ENCODE measurements at places on chromosomes 3 and 15.

DNA sequence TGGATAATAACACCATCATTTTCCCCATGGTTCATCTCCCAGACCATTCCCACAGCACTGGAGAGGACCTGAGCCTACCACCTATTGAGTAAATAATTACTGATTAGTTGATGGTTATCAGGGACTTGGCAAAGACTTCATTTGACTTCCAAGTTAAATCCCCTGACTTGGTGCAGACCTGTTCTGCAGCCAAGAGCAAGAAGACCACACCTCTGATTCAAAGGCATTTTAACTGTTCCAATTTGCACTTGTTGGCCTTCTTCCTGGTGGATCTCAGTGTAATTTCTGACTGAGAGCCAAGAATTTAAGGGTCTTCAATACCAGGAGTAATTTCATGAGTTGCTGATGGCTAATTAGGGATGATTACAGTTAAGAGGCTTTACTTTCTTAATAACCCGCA is 24.0 kb downstream of the THSD4 start:
- DNase-seq, result no peak

- no peak for DNase-seq
Observed at GRCh38 chr3:194840661-194841514, 155.2 kb downstream of the FAM43A start.

DNA sequence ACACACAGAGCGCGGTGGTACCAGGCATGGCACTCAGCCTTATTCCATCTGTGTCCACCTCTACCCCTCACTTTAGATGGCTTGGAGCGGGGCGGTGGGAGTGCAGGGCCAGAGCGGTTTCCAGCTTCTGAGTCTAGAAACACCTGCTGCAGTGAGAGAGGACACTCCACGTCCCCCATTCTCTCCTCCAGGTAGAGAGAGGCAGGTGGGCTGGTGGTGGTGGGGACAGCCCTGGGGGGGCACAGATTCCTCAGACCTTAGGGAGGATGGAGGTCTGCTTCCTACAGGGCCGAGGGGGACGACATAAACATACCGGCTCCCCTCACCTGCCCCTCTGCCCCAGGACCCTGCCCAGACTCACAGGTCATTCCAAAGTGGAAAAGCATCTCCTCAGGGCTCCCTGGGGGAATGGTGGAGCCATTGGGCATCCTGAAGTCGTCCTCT is 40.4 kb downstream of the MUC20 start:
- no peak for DNase-seq

- DNase-seq, result no peak
Observed at GRCh38 chr3:78143000-78143399, 1103.1 kb downstream of the ROBO2 start.

DNA sequence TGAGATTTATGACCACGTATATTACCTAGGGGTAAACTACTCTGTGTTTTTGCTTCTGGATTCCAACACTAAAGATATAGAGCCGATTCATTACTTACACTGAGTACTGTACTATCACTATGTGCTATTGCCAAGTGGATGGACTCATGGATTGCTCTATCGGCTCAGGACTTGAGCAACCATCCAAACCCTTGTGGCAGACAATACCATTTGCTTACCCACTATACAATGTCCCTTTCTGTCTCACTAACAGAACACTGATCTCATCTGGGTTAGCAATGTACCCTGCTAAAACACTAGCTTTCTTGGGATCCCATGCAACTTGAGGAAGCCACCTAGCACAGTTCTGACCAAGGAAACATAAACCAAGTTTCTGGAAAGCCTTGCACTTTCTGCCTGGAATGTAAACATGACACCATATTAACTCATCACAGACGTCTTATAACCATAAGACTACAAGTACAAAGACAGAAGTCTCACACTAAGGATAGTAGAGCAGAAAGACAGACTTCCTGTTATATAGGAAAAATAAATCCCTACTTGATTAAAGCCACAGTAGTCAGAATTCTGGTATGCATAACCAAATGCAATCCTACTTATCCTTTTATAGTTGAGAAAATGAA is 38.6 kb downstream of the HACD2 start:
- DNase-seq, result no peak

- no peak for DNase-seq
Observed at GRCh38 chr15:80596521-80596976, 98.6 kb upstream of the ABHD17C start.

DNA sequence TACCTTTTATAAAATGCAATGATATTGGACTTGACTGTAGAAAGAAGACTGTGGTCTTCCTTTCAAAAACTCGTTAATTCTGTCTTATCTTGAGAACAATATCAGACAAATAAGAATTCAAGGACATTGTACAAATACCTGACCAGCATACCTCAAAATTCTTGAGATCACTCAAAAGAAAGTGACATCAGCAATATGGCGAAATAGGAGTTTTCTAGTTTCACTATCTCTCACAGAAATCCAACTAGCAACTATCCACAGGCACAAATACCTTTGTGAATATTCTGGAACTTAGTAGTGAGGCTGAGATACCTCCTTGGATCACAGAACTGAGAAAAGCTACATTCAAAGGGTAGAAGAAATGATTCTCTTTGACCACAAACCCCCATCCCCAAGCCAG is 419.7 kb downstream of the ZNF385D start:
- no peak for DNase-seq

DNA sequence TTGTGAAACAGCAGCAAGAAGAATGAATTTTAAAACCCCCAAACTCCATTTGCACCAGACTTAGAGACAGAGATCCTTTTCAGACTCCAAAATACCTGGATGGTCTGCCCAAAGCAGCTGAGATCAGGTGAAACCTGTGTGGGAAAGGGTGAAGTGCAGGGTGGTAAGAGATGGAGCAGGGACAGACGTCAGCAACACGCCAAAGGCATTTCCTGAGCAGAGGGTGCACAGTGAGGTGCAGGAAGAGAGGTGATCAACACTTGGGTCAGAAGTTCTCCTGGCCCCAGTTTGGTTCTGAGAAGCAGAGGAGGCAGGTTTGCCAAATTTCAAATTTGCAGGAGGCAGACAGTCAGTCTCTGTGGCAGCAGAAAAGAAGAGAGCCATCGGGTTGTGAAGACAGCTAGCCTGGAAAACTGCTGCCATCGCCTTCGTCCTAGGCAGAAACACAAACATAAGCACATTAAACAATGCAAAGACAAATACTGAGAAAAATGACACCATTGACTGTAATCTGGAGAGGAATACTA is 9.8 kb downstream of the CCR4 start:
- DNase-seq, result no peak

DNA sequence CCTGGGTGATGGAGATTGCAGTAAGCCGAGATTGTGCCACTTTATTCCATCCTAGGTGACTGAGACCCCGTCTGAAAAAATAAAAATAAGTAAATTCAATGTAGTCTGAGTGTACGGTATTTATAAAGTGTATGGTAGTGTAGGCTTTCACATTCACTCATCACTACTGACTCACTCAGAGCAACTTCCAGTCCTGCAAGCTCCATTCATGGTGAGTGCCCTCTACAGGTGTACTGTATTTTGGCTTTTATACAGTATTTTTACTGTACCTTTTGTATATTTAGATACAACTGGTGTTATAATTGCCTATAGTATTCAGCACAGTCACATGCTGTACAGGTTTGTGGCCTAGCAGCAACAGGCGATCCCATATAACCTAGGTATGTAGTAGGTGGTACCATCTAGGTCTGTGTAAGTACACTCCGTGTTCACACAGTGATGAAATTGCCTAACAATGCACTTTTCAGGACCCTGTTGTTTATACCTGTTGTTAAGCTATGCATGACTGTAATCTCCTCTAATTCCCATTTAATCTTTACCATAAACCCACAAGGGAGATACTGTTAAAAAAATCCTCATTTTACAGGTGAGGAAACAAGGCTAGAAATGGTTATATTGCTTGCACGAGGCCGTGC is 19.3 kb downstream of the CACNA1D start:
- no peak for DNase-seq

GRCh38 chr15:41583795-41584194 is 24.8 kb downstream of the TYRO3 start:
- no peak for DNase-seq
